ENCODE measurements at places on chromosomes 5 and 9.

GRCh38 chr5:74622122-74622521 lies 18.4 kb downstream of the ENC1 start:
- no peak for DNase-seq

DNA sequence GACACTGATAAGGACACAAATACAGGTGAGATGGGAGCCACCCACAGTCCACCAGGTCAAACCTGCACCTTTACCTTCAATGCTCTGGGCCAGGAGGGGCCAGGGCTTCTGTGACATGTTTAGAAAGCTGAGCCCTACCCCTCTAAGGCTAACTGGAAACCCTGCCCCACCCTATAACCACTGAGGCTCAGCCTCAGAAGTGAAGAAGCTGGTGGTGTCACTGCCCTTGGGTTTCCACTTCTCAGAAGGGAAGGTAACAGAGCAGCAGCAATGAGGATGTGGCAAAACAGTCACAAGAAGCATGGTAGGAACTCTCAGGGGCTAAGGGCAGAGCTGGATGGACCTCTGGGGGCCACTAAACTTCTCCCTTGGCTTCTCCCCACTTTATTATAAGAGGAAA lies 6.0 kb downstream of the PDGFRB start:
- no peak for DNase-seq

DNA sequence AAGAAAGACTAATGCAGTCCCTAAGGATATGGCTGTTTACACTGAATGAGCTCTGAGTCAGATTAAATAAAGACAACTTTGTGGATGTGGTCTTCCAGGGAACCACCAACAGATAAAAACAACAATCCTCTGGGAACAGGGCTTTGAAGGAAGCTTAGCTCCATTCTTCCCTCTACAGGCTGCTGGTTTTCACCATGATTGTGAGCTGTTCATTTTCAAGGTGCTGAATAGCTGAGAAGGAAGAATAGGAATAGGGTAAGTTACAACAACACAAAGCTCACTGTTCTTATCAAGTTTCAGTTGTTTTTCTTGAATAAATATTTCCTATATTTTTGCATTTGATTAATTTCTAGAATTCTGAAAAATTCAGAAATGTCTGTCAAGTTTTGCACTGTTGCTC lies 25.9 kb upstream of the PTAR1 start:
- DNase-seq = peak; percentile 53

DNA sequence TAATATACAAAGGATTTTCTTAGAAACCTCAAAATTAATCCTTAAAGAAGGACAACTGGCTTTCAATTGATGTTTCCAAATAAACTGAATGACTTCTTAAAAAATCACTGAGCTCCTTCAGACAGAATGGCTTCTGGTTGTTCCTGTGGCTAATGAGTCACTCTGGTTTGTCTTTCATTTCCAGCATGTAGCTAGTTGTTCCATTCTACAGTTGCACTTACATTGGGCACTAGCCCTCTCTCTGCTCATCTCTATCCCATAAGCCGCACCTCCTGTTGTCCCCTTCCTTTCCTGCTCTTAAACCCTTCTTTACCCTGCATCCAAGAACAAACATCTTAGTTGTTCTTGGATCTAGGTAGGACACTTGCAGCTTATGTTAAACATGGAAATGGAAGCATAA lies 235.3 kb upstream of the HAPLN1 start:
- peak; percentile 39 for DNase-seq

DNA sequence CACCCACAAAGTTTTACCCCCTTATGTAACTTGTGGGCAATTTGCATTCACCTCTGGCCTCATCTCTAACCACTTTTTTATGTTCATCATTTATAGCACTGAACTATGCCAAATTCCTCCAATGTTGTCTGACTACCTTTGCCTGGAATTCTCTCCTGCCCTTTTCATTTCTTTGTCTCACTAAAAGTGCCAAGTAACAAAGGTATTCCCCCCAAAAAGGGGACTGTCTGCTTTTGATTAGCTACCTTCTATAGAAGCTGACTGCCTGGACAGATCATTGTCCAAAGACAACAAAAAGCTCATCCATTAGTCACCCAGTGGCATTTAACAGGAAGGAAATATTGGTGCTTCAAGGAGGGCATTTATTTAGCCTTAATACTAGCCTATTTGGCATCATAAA lies 189.9 kb upstream of the VCAN start:
- DNase-seq = peak; percentile 76

DNA sequence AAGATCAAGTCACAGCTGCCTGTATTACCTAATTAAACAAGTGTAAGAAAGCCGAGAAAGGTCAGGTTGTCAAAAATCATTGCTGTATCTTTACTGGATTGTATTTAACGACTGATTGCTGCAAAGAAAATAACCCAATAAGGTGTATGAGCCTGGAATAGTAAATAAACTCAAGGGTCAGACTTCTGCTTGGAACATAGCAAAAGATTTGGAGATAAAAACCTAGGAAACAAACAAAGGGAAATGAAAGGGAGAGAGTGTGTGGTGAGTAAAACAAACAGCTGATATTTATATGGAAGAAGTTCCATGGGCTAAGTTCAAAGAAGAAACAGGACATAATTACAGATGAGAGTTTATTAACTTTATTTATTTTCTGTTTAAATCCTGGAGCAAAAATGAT lies 354.0 kb downstream of the TLR4 start:
- DNase-seq = no peak

- peak; percentile 82 for DNase-seq
Observed at GRCh38 chr9:128724744-128725211, 851 bp upstream of the ZDHHC12 start.

- no peak for DNase-seq
Observed at GRCh38 chr5:17064241-17064640, 128.2 kb upstream of the MYO10 start.

- DNase-seq = no peak
Observed at GRCh38 chr9:38737246-38737645, 17.3 kb upstream of the FAM240B start.

DNA sequence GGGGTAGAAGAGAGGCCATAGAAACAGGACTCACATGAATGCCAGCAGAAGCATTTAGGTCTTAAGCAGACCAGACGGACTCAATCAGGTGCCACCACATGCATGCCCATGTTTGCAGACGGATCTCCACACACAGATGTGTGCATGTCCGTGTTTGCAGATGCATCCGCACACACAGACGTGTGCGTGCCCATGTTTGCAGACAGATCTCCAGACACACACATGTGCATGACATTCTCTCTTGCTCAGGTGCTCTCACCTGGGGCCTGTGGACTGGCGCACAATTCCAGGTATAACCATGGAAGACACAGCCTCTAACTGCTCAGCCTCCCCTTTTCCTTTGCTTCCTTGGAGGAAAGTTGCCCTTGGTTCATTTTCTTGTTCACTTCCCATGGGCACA lies 148.3 kb downstream of the CACNA1B start:
- DNase-seq = no peak

DNA sequence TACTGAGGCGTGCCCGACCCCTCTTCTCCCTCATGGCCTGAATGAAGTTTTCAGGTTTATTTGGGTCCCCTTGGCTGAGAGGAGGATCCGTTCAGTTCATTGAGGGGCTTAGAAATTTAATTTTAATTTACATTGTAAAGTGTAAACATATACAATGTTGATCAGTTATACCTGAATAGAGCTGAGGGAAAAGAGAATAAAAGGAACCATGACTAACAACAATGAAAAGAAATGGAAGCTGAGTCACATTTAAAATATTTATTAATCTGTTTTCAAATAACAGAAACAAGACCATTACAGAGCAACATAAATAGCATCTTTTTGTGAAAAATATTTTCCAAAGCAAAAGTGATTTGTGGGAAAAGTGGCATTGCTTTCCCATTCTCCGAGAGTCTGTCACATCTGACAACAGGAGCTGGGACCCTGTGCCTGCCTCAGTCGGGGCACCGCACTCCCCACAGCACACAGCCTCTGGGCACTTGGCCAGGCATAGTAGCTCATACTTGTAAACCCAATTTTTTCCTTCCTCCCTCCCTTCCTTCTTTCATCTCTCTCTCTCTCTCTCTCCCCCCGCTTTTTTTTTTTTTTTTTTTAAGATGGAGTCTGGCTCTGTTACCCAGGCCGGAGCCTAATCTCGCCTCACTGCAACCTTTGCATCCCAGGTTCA lies 28.7 kb downstream of the PROP1 start:
- no peak for DNase-seq

GRCh38 chr5:119362714-119363113 lies 6.9 kb downstream of the TNFAIP8 start:
- DNase-seq = no peak

DNA sequence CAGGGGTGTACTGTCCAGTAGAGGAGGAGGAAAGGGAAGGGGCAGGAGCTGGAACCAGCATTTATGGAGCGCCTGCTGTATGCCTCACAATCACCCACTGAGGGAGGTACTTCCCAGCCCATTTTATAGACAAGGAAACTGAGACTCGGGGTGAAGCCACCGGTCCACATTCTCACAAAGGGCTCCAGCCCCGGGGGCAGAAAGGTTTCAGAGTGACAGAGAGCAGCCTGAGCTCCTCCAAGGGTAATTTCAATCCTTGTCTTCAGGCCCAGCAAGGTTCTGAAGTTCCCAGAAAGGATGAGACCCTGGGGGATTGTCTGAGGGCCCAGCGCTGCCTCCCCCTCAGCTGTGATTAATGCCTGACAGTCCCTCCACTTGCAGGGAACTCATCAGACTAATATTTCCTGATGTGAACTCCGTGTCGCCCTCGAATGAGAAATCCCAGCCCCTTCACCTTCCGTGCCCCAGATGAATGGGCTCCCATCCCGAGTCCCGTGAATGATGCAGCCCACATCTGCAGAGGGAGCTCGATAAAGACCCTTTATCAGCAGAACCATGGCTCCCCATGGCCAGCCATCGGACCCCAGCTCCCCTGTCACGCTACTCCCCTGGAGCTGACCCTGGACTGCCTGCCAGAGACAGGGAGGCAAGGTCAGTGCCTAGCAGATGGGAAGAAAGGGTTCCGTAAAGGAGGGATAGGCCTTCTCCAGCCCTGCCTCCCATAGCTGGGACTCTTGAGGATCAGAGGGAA lies 32.1 kb upstream of the MVB12B start:
- no peak for DNase-seq

DNA sequence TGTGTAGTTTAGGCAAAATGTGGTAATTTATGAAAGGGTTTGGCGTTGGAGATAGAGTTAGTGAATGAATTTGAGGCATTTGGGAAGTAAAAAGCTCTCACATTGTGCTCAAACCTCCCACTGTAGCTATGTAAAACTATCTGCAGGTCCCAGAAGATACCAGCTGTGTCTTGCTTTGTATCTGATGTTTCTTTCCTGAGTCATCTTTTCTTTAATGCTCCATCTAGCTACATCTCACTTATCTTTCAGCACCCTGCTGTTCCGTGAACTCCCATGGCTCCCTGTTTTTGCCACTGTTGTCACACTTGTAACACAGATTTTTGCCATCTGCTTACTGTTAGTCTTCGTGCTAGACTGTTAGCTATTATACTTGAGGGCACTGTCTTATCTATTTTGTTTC lies 253.1 kb downstream of the NPR3 start:
- DNase-seq = peak; percentile 47

- DNase-seq = no peak
Observed at GRCh38 chr5:56251918-56252553, 18.9 kb upstream of the ANKRD55 start.

GRCh38 chr5:141362719-141363118 lies 1.2 kb upstream of the PCDHGA5 start:
- DNase-seq = no peak

Measured in AG08395 (cell line).